ENCODE measurements at places on chromosomes 3 and 15. TPM values are rescaled to one million over a fixed set of nuclear protein-coding genes. Genes with fewer than 3 reads are reported as not detected.

Gene GNAT1
- total RNA-seq: not detected

Gene CLRN1
- not detected for total RNA-seq

Gene MAGEF1
- 25.0 TPM for total RNA-seq

Gene GLDN
- total RNA-seq: 94.5 TPM

Gene PLAAT1
- 0.98 TPM for total RNA-seq

Gene ZBTB11
- total RNA-seq: 23.2 TPM

Gene CA12
- total RNA-seq: 4.0 TPM

Gene ZMYND10
- 1.9 TPM for total RNA-seq

Gene BAHD1
- total RNA-seq: 17.2 TPM

Gene COL6A6
- total RNA-seq: 0.31 TPM

Gene PARP16
- total RNA-seq: 13.6 TPM

Gene CAPN3
- total RNA-seq: 21.9 TPM

Gene FILIP1L
- 36.2 TPM for total RNA-seq

Gene SMCO1
- total RNA-seq: not detected

Gene HCLS1
- total RNA-seq: 45.4 TPM

Gene PRICKLE2
- total RNA-seq: 34.0 TPM

Gene TAGLN3
- total RNA-seq: 0.62 TPM

Gene CHRM5
- 0.18 TPM for total RNA-seq

Gene CFAP100
- total RNA-seq: 1.5 TPM

Gene UNC13C
- 0.04 TPM for total RNA-seq

Gene SAMD7
- not detected for total RNA-seq

Gene ALDH1L1
- 4.1 TPM for total RNA-seq

Data from sciatic nerve (tissue), 2 donors.